ENCODE measurements at places on chromosomes 11 and 22.
A peak's percentile ranks its signal among the peaks of the same experiment; 100 is the strongest.

DNA sequence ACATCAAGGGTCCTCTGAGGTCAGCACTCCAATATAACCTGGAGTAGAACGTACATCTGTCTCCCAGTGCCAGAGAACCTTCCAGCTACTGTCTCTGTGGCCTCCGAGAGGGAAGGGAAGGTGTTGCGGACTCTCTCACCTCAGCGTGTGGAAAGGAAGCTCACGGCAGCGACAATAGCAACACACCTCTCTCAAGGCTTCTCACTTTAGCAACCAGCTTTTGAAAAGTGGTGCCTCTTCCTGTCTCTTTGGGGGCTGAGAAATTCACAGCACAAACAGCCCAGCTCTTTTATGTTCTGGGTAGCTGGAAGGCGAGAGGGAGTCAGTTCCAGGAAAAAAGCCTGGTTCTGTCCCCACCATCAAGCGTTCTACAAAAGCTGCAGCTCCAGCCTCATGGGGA lies 156.9 kb upstream of the TBCEL start:
- no peaks in the 10 kb centered on the region for H3K36me3 ChIP-seq
- H3K4me1 ChIP-seq = no peaks in the 10 kb centered on the region
- no peak overlapping the region for H3K27ac ChIP-seq
- no peaks in the 10 kb centered on the region for H3K27me3 ChIP-seq
- no peak for DNase-seq
- H3K4me3 ChIP-seq = no peak overlapping the region

GRCh38 chr22:43944670-43945430 lies 10.4 kb upstream of the SAMM50 start:
- no peaks in the 10 kb centered on the region for H3K36me3 ChIP-seq
- no peaks in the 10 kb centered on the region for H3K4me1 ChIP-seq
- DNase-seq = no peak
- no peak overlapping the region for H3K27ac ChIP-seq
- no peak overlapping the region for H3K4me3 ChIP-seq

DNA sequence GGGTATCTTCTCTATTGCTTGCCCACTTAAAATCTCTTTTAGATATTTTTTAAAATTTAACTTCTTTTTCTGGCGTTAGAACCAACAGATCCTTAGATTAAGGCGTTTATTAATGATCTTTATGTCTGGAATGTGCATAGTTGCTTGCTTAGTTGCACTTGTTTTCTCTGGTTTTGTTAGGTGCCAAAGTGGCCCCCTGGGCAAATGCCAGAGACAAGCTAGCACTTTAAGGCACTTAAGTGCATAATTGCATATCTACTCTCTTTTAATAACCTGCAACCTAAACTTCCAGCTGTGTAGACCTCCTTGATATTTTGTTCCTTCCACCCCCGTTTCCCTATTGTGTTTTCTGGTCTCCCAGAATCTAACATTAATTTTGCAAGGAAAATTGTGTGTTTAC lies 3.3 kb downstream of the RBM4 start:
- DNase-seq = no peak
- peak overlapping the region; percentile 92 for H3K4me3 ChIP-seq
- H3K4me1 ChIP-seq = peaks cover 80% of the 10 kb centered on the region
- H3K27me3 ChIP-seq = no peaks in the 10 kb centered on the region

- H3K27me3 ChIP-seq = no peaks in the 10 kb centered on the region
- no peak overlapping the region for H3K27ac ChIP-seq
- H3K36me3 ChIP-seq = no peaks in the 10 kb centered on the region
- no peak overlapping the region for H3K4me3 ChIP-seq
Measured at GRCh38 chr11:33273656-33274055, 16.5 kb downstream of the HIPK3 start.

DNA sequence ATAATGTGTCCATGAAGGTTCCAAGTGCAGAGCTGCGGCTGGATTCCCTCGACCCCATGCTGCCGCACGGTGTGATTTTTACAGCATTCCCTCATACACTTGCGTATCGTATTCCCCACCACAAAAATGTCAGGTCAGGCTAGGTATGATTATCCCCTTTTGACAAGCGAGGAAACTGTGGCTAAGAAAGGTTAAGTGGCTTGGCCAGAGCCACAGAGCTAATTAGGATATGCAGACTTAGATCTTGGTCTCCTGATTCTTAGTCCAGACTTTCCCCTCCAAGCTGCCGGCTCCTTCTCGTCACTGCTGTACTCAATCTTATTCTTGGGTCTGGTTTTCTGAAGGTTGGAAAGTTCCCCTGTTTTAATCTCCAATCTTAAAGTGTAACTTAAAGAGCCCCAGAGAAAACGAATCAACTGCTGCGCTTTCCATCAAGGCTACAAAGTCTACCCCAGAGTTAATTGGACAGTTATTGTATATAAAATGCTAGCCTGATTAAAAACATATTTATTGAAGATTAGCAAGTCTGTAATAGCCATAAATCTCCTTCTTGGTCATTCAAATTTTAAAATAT lies 176.6 kb downstream of the ADAMTS15 start:
- no peaks in the 10 kb centered on the region for H3K4me1 ChIP-seq
- no peaks in the 10 kb centered on the region for H3K36me3 ChIP-seq
- no peak for DNase-seq
- no peak overlapping the region for H3K27ac ChIP-seq
